ENCODE measurements at places on chromosomes 6 and 20.

DNA sequence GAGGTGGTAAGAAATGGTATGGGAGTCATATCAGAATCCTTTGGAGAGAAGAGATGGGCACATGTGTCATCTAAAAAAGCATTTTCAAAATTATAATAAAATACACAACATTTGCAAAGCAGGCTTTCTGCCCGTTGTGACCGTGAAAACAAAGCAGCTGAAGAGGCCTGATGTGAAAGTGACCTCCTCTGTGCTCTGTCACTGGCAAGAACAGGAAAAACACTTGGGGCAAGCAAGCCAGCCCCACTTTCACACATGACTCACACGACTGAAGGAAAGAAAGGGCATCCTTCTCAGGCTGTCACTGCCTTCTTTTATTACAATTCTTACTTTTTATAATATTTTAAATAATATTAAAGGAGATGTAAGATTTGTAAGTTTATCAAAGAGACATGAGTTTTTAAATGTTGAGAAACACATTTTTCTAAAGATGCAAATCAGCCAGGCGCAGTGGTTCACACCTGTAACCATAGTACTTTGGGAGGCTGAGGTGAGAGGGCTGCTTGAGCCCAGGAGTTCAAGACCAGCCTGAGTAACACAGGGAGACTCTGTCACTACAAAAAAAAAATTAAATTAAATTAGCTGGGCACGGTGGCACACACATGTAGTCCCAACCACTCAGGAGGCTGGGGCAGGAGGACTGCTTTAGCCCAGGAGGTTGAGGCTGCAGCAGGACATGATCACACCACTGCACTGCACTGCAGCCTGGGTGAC lies 143.7 kb downstream of the BTBD9 start:
- no peak for DNase-seq

DNA sequence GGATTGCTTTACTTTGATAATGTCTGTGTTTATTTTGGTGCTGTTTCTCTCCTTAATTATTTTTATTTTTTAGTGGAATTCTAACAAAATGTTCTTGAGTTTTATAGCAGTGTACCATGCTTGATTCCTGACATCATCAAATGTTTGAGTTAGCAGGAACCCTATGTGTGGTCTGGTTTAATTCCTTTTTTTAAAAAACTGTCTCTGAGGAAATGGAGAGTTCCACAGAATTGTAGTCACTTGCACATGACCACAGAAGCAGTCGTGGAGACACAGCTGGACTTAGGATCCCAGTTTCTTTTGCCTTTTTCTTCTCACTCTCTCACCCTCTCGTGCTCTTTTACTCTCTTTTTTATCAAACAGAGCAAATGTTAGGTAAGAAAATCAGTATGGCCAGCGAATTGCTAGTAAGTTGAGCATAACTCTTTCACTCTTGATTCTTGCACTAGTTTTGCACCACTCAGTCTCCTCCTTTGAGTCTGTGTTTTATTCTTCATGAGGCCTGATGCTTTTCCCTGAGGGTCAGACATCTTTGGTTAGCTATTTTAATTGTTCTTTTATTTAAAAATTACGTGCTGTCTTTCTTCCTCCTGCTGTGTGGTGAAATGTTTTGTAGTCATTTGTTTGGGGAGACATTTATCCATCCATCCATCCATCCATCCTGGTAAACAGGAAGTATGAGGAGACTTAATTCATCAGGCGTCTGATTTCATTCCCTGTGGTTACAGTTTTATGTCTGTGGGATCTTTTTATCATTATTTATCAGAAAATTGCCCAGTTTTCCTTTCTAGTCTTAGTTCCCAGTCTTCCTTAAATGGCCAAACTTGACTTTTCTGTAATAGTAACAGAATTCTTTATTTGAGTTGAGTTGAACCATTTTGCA lies 83.0 kb downstream of the SCAF8 start:
- no peak for DNase-seq

DNA sequence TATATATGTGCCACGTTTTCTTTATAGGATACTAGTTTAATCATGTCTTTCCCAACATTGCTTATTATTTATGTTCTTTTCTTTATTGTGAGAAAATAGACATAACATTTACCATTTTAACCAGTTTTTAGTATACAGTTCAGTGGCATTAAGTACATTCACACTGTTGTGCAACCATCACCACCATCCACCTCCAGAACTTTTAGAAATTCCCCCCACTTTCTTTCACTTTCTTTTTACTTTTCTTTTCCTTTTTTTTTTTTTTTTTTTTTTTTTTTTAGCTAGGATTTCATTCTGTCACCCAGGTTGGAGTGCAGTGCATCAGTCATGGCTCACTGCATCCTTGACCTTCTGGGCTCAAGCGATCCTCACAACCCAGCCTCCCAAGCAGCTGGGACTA lies 18.5 kb downstream of the RBCK1 start:
- no peak for DNase-seq

- DNase-seq: no peak
These were observed 18.0 kb upstream of the BHLHE23 start for GRCh38 chr20:63024573-63025392.

GRCh38 chr6:4732691-4733315 lies 43.4 kb upstream of the CDYL start:
- no peak for DNase-seq

DNA sequence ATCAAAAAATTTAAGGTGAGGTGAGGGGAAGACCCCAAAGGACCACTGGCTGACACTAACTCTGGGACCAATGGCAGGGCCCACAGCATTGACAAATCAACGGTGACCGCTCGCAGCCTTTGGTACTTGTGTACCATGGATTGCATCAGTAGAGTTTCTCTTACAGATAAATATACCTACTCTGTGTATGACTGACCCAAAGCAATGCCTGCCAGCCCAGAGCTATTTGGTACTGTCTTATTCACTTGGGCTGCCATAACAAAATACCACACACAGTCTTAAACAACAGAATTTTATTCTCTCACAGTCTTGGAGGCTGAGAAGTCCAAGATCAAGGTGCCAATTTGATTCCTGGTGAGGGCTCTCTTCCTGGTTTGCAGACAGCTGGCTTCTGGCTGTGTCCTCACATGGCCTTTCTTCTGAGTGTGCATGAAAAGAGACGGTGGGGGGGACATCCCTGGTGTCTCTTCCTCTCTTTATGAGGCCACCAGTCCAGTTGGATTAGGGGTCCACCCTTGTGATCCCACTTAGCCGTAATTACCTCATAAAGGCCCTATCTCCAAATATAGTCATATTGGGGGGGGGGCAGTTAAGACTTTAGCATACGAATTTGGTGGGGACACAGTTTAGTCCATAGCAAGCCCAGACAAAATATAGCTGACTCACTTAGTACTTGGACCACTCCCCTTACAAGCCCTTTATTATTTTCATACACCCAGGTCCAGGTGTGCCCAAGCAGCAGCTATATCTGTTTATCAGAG lies 336.3 kb downstream of the CD83 start:
- no peak for DNase-seq

GRCh38 chr6:46011188-46012085 lies 4.2 kb downstream of the CLIC5 start:
- peak; percentile 85 for DNase-seq

DNA sequence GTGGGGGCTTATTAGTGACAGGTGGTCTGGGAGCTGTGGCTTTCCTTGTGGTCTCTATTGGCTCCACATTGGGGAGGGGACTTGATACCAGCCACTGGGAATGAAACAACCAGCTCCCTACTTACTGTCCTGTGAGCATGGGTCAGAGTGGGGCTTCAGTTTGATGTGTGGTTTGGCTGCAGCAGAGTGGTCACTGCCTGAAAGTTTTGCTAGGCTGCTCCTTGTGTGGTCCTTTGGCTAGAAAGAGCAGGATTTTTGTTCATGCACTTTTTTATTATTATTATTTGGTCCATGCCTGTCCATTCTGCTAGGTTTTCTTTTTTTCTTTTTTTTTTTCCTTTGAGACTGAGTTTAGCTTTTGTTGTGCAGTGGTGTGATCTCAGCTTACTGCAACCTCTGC lies 7.5 kb upstream of the TMEM14B start:
- DNase-seq: no peak

GRCh38 chr6:46674410-46674809 lies 13.3 kb upstream of the TDRD6 start:
- DNase-seq: no peak

- DNase-seq: peak; percentile 59
These were observed 109.0 kb downstream of the HFE start for GRCh38 chr6:26195924-26196845.

DNA sequence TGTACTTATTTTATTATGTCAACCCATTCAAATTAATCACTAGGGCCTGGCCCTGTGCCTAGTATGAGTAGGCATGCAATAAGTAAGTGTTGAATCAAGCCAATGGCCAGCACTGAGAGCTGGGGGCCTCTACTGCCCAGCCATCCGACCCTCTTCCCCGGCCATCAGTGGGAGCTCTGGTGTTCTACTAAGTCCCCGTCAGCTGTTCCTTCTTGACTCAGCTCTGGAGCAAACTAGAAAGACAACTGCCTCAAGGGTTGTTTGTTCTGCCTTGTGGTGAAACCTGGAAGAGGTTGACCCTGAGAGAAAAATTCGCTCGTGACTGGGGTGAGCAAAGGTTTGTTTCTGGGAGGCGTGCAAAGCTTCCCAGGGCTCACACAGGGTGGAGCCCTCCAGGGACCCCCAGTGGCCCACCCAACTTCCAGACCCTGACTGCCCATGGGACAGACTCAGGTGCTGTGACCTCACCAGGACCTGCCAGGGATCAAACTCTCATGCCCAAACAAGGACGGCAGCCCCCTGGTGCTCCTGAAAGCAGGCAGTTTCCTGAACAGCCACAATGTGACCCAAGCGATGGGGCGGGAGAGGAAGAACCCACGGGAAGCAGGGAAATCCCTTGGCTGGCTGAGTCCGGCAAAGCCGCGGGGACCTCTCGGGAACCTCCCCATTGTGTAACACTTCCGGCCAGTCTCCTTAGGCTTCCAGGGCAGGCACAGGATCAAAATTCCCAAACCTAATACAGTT lies 50.4 kb downstream of the BANF2 start:
- no peak for DNase-seq

DNA sequence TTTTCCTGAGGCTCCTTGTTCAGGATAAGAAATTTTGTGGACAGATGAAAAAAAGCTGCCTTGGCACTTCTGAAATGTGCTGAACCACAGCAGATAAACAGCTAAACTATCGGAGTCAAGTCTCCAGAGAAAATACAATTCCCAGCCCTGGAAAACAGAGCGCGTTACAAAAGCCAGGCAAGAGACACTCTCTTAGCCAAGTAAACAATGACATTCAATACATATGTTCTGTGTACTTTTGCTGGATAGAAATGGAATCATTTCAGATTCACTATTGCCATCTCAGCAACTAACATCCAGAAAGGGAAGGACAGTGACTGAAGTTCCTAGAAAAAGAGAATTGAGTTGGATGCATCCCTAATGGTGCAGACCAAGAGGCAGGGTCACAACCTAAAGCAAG lies 196.8 kb upstream of the NRSN1 start:
- no peak for DNase-seq

DNA sequence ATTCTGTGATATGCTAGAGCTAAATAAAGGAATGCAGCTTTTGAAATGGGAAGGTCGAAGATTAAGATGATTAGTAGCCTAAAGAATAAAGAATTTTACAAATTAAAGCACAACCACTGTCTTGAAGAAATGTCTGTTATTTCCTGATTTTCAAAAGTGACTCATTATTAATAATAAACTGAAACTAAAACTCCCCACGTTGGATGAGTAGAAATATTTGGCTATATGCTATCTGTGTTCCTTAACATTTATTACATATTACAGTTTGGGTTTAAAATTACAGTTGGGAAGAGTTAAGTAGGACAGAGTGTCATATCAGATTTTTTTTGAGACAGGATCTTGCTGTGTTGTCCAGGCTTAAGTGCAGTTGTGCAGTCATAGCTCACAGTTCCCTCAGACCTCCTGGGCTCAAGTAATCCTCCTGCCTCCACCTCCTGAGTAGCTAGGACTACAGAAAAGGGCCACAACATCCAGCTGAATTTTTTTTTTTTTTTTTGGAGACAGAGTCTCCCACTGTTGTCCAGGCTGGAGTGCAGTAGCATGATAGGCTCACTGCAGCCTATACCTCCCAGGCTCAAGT lies 47.1 kb downstream of the AKIRIN2 start:
- no peak for DNase-seq

GRCh38 chr6:133301835-133302234 lies 60.7 kb downstream of the EYA4 start:
- DNase-seq: no peak

DNA sequence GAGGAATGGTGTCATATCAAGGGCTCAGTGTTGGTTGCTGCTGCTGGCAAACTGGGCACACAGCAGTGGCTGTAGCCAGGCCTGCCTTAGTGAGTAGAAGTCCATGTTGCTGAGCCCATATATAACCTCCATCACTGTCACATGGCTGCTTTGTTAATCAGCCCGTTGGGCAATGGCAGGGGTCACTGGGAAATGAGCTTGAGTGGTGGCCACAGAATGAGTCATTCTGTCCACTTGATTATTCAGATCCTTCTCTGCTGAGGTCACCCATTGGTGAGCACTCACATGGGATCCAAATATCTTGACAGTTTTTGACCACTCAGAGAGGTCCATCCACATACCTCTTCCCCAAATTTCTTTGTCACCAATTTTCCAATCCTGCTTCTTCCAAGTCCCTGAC lies 898.9 kb upstream of the EYS start:
- DNase-seq: no peak

GRCh38 chr6:125810445-125810844 lies 19.7 kb downstream of the NCOA7 start:
- DNase-seq: no peak

DNA sequence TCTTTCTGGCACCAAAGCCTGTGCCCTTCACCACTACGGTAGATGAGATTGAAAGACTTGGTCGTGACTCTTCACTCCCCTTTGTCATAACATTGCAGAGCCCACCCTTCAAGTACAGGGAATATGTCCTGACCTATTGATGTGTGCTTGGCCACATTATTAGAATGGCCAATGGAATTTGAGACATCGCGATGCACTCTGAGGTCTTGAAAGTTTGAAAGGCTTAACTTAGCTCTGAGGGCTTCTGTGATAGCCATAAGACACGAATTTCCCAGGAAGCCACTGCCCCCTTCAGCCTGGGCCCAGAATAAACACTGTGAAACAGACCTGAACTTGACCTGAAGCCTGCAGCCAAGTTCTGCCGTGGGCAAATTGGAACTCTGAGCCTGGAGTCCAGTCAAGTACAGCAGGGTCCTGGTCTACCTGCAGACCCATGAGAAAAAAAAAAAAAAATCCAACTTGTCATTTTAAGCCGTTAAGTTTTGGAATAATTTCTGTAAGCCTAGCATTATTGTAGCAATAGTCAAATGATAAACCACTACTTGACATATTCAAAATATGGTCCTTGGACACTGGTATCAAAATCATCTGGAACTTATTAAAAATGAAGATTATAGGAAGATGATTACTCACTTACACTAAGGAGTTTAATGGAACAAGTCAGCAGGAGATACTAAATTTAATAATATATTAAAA lies 36.9 kb upstream of the TRAF3IP2 start:
- DNase-seq: peak; percentile 45

DNA sequence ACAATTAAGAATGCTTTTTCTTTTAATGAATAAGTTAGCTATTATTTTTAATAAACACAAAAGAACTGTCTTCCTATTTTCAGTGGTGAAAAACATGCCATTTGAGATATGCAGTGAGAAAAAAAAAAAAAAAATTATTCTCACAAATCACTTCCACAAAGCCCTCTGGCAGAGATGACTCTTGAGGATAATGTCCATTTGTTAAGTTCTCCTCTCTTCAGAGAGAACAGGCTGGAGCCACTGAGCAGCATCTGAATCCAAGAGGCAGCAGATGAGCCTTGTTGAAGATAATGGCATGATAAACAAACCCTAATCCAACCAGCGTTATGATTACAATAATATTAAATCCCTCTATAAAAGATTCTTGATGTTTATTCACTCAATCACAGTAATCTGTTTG lies 105.0 kb downstream of the PTPRK start:
- DNase-seq: no peak

All from activated CD4-positive, alpha-beta T cell treated with anti-CD3 and anti-CD28 coated beads, Interleukin-2, amount 10 ng/mL, durations not matched to agents 7 days and 5 days (primary cell).